ENCODE measurements at places on chromosomes 13 and 19.
A peak's percentile ranks its signal among the peaks of the same experiment; 100 is the strongest.

DNA sequence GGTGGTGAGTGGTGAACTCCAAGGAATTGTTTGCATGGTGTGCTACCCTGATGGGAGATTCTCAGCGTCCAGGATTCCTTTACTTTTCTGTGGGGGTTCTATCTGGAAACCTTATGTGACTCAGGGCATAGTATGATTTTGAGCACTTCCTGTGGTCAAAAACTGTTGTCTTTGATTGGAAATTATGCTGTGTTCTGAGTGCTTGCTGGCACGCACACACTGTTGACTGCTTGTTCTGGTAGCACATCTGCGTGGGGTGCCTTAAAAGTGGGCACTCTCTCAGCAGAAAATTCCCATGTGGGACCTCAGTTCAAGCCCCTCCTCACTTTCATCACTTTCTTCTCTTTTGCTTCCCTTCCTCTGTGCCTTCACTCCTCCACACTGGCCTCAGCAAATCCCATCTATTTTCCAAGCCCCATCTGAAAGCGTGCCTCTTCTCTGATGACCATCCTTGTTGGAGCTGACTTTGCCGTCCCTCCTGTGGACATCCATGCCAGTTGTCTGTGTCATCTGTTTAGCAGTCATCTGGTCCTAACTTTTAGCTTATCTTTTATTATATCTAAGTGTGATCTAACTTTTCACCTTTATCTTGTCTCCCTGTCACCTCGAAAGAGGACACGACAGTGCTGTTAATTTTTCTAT lies 56.4 kb upstream of the NPAS1 start:
- DNase-seq, result peak; percentile 46

GRCh38 chr13:59360108-59360507 lies 803.6 kb downstream of the DIAPH3 start:
- DNase-seq, result peak; percentile 60

DNA sequence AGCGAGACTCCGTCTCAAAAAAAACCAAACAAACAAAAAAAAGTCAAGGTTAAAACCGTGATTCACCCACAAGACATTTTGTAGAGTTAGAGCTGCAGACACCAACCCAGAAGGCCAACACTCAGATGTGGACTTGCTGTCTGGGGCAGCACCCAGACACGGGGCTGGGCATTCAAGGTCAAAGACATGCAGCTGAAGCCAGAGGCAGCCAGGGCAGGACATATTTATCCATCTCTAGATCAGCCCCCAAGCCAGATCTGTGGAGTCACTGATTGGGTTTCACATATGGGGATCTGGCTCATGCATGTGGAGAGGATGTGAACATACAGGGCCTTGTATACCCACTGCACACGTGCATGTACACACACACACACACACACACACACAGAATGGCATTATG lies 3.6 kb downstream of the KLK15 start:
- no peak for DNase-seq

- no peak for DNase-seq
Measured at GRCh38 chr13:22789027-22789593, 391.7 kb upstream of the SGCG start.

DNA sequence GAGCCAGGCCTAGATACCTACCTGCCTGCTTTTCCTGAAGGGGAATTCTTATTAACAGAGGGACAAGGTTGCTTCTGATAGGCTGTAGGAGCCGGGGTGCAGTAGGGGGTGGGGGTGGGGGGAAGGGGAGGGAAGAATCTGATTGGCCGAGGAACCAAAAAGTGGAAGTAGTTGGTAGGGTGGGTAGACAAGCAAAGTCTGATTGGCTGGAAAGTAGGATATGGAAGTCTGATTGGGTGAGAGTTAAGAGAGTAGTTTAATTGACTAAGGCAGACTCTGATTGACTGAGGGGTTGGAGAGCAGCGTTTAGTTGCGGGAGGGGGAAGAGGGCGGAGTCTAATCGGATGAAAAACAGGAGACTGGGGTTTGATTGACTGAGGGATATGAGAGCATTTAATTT lies 9.4 kb upstream of the CYP4F22 start:
- DNase-seq, result no peak

- no peak for DNase-seq
Measured at GRCh38 chr19:18520848-18521691, 800 bp downstream of the ELL start.

- DNase-seq, result no peak
Measured at GRCh38 chr13:30404207-30404606, 18.1 kb upstream of the UBE2L5 start.

DNA sequence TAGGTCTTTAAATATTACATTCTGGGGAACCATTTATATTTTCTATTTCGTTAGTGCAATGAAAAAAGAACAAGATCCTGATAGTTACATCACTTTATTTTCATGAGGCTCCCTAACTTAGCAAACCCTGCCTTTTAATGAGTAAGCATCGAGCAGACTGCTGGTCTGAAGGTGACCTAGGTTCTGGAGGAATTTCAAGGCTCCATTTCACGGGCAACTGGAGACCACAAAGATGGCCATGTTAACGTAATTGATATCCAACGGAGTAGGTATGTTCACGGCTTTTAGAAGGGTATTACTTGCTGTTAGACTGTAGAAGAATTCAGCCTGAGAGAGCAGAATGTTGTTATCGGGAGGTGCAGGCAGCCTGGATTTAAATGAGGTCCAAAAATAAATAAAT lies 1597.6 kb downstream of the EFNB2 start:
- DNase-seq, result no peak
